ENCODE measurements at places on chromosomes 11 and 22.
A peak's percentile ranks its signal among the peaks of the same experiment; 100 is the strongest.

- no peak for DNase-seq
These were observed 14.6 kb downstream of the C11orf97 start for GRCh38 chr11:94526645-94527438.

DNA sequence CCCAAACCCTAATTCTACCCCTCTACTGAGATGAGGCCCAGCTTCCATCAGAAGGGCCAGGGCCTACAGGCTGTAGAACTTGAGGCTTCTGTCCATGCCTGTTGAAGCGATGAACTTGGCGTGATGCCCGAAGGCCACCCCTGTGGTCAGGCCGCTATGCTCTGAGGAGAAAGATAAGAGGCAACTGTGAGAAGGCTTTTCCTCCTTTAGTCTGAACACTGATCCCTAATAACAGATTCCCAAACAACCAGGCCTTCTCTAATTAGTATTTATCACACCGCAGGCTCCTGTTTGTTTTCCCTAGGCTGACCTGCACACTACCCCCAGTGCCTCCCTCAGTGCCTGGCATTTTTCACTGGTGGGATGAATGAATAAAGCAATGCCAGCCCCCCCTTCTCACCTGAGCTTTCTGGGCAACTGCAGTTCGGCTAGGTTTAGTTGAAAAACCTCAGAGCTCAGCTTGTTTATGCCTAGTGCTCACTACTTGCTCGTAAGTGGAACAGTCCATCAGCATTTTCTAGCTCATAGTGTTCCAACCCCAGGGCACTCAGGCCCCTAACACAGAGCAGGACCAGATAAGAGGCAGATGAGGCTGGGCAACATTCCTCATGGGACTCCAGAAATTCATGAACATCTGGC lies 15.2 kb downstream of the PRPF19 start:
- no peak for DNase-seq

DNA sequence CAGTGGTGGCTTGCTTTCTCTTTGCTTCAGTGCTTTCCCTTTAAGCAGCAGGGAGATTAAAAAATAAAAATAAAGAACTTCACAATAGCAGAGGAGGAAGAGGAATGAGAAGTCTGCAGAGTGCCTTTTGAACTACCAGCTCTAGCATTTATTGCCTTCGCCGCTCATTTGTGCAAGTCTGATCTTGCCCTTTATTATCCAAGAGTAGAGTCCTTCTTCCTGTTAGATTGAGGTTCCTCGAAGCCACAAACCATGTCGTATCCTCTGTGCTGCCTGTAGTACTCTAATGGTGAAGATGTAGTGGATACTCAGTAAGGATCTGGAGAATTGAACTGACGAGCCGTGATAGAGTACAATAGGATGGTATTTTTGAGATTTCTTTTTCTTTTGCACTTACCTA lies 101.2 kb upstream of the RAG2 start:
- DNase-seq, result peak; percentile 16

- DNase-seq, result peak; percentile 24
These were observed 657 bp downstream of the IGHMBP2 start for GRCh38 chr11:68904248-68904847.

GRCh38 chr22:32389685-32390084 lies 22.4 kb downstream of the RTCB start:
- peak; percentile 19 for DNase-seq

DNA sequence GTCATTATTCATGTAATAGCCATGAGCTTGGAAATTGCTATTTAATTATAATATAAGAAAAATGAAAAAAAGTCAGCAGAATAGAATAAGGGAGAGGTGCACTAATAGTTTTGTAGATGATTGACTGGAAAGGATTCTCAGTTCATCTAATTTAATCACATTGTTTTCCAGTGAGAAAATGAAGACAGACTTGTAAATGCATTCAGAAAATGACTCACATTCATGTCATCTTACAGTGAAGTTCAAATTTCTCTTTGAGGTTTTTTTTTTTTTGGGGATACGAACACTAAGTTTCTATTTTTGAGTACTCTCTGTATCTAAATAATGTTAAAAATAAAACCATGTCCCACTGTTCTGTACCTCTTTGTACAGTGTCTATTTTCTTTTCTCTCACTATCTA lies 18.5 kb upstream of the OR4A16 start:
- DNase-seq, result no peak
